ENCODE measurements at places on chromosomes 11 and 22. TPM values are rescaled to one million over a fixed set of nuclear protein-coding genes. Genes with fewer than 3 reads are reported as not detected.

HTR3A gene
- total RNA-seq: not detected

FOLH1 gene
- not detected for total RNA-seq

OR52B4 gene
- total RNA-seq: not detected

TRIM49 gene
- not detected for total RNA-seq

SCGB1A1 gene
- total RNA-seq: not detected

ARHGEF17 gene
- total RNA-seq: 30.3 TPM

MAPK8IP1 gene
- 8.1 TPM for total RNA-seq

CBLIF gene
- total RNA-seq: not detected

GAL gene
- total RNA-seq: not detected

Measured in fibroblast of the aortic adventitia (primary cell).